CD8-positive, alpha-beta memory T cell (primary cell): ENCODE measurements at places on chromosomes 11 and 22.

DNA sequence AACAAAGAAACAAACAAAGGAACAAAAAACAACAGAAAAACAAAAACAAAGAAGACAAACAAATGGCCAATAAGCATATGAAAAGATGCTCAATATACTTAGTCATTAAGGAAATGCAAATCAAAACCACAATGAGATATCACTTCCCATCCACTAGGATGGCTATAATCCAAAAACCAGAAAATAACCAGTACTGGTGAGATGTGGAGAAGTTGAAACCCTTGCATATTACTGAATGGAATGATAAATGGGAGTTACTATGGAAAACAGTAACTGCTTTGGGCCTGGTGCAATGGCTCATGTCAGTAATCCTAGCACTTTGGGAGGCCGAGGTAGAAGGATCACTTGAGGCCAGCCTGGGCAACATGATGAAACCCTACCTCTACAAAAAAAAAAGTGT, 44.9 kb upstream of the RBFOX2 start:
- DNase-seq, result no peak

GRCh38 chr11:119594639-119595249, 134.3 kb downstream of the NECTIN1 start:
- DNase-seq, result no peak

- DNase-seq, result no peak
Observed at GRCh38 chr22:47788461-47788860, 1026.0 kb downstream of the TBC1D22A start.

DNA sequence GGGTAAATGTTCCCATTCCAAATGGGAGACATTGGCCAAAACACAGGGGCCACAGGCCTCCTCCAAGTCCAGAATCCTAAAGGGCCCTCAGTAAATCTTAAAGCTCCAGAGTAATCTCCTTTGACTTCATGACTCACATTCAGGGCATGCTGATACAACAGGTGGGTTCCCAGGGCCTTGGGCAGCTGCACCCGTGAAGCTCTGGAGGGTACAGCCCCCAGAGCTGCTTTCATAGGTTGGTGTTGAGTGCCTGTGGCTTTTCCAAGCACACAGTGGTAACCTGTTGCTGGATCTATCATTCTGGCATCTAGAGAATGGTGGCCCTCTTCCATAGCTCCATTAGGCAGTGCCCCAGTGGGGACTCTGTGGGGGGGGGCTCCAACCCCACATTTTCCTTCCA, 54.0 kb downstream of the NELL1 start:
- no peak for DNase-seq

DNA sequence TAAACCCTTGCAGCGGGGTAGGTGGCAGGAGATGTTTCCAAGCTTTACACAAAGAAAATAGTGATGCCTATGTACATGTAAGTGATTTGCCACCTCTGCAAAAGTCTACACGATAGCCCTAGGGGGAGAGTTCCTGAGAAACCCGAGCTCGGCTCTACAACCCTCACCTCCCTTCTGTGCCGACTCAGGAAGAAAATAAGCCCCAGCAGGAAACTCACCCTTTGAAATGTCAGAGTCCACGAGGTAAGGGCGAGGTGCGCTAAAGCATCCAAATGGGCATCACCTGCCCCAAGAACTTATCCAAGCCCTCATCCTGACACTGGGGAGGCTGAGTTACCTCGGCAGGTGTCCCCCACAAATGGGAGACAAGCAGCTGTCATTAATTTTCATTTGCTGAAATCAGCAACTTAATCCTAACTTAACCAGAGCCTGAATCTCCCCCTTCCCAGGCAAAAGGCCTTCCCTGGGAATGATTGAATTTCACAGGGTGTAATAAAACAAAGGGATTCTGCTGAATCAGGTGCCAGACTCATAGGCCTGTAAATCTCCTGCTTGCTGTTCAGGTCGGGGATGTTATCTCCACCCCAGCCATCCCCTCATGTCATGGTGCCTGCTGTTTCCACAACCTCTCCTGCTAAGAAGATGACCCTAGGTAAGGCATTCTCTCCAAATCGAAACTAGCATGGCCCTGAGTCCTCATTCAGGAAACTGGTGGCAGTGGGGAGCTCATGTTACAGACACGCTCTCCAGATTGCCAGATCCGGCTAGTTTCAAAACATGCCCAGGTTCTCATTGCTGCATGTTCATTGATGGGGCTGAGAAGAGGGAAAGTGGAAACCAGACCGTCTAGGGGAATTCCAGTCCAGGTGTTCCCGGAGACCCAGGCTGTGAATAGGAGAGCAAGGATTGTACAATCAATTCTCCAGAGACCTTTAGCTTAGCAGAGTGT, 105.3 kb upstream of the KIRREL3 start:
- no peak for DNase-seq

GRCh38 chr11:114081641-114082414, 22.3 kb downstream of the ZBTB16 start:
- no peak for DNase-seq

GRCh38 chr11:102879801-102880200, 5.0 kb upstream of the MMP12 start:
- DNase-seq, result no peak

GRCh38 chr11:134476435-134477021, 64.5 kb upstream of the B3GAT1 start:
- DNase-seq, result no peak

DNA sequence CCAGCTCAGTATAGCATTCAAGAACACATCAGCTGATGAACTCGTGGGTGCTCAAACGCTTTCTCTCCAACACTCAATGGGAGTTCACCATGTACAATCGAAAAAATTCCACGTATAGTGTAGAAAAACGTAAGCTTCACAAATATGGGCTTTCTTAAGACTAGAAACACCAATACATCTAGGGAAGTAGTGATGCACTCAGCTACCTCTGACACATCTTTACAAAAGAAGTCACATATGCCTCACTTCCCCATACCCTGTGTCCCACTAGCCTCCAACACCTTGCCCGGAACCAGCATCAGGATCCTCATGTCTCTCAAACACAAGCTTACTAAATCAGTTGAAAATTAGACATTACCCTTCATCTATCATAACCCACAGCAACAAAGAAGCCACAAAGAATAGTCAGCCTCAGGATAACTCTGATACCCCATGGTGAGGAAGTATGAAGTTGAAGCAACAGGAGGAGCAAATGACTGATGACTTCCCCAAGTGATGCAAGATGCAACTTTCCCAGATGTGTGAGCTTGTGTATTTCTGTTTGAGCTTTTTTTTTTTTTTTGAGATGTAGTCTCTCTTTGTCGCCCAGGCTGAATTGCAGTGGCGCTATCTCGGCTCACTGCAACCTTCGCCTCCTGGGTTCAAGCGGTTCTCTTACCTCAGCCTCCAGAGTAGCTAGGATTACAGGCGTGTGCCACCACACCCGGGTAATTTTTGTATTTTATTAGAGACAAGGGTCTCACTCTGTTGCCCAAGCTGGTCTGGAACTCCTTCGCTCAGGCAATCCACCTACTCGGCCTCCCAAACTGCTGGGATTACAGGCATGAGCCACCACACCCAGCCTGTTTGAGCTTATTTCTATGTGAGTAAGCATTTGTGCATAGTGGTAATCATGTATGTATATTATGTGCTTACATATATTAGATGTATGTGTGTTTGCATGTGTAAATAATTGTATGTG, 8.5 kb upstream of the DENND5A start:
- no peak for DNase-seq

DNA sequence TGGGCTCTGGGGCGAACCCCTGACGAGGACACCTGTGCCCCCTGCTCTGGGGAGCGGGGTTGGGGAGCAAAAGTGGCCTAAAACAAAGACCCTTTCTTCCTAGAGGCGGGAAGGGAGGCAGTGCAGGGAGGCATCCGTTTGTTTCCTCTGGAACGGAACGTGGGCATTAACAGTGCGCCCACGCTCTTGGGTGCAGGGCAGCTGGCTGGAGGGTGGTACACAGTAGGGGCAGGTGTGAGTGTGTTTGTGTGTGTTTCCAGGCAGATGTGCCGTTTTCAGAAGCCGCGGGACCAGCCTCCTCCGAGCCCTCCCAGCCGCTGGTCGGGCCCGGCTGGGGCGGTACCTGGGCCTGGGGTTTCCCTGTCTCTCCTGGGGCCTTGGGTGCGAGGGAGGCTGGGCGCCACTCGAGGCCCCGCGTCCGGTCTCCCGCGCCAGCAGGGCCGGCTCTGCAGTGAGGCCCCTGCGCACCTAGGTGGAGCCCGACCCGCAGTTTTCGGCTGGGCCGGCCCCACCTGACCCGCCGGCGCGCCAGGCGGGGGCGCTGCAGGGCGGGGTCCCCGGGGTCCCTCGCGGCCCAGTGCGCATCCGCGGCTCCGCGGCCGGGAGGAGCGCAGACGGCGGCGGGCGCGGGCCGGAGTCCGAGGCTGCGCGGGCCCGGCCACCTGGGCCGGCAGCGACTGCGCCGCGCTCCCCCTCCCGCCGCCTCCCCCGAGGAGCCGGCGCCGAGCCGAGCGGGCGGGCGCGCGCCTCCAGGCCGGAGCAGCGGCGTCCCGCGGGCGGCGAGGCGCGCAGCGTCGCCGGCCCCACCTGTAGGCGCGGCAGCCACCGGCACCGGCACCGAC, 1252.7 kb downstream of the BRD1 start:
- DNase-seq, result no peak

GRCh38 chr11:48129697-48130395, 86.8 kb upstream of the OR4B1 start:
- no peak for DNase-seq

- DNase-seq, result no peak
Observed at GRCh38 chr11:126965331-126965730, 35.2 kb downstream of the KIRREL3 start.
